ENCODE measurements at places on chromosomes 13 and 19. TPM values are rescaled to one million over a fixed set of nuclear protein-coding genes. Genes with fewer than 3 reads are reported as not detected.
A peak's percentile ranks its signal among the peaks of the same experiment; 100 is the strongest.

DNA sequence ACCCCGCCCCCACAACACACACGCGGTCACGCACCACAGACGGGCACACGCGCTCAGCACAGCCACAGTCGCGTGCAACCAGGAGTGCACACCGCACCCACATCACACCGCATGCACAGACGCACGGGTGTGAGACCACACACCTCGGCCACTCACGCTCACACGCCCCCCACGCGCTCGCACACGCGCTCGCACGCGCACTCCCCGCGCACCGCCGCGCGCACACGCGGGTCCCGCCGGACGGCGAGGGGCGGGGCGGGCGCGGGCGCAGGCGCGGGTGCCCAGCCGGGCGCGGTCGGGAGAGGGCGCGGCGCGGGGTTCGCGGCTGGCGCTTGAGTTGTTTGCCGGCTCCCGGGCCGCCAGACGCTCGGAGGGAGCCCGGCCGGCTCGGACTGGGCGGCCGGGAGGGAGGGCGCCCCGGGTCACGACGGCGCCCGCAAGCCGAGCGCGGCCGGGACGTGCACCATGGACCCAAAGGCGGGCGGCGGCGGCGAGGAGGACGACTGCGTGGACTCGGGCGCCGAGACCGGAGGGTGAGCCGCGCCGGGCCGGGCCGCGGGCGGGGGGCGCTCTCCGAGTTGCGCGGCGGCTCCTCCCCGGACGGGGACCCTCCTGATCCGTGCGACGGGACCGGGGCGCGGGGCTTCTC, at the start of gene FAM124A:
TSS of gene FAM124A (plus strand) at position 362 of the 649 bp plus-strand sequence. CDS start at position 466, 104 bp downstream.
- no peaks in the 10 kb centered on the region for H3K36me3 ChIP-seq
- peak; percentile 30 for DNase-seq
- H3K27me3 ChIP-seq: no peaks in the 10 kb centered on the region
- H3K4me1 ChIP-seq: peaks cover 5% of the 10 kb centered on the region

DNA sequence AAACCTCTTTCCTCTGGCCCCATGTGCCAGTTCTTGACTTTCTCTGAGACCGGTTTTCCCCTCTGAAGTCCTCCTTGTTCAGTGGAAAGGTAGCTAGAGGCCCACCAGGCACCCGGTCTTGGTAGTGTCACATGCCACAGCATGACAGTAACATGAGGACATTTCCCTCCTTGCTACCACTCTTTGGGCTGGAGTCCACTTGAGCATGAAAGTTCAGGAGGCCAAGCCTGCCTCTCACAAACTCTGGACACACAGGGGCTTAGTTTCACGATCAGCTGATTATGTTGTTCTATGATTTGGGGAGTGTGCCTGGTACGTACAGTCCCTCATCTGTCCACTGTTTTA, 45.6 kb downstream of the NFIX start:
- no peaks in the 10 kb centered on the region for H3K27me3 ChIP-seq
- H3K4me1 ChIP-seq: peaks cover 38% of the 10 kb centered on the region
- no peak overlapping the region for H3K27ac ChIP-seq

- no peaks in the 10 kb centered on the region for H3K27me3 ChIP-seq
- H3K36me3 ChIP-seq: no peaks in the 10 kb centered on the region
- H3K4me3 ChIP-seq: no peak overlapping the region
- no peak for DNase-seq
- no peak overlapping the region for H3K27ac ChIP-seq
These were observed 1.6 kb downstream of the ARL11 start for GRCh38 chr13:49629947-49630346.

Gene PSG11
- total RNA-seq: not detected

Gene FCER2
- total RNA-seq: not detected
